ENCODE measurements at places on chromosomes 5 and 9. TPM values are rescaled to one million over a fixed set of nuclear protein-coding genes. Genes with fewer than 3 reads are reported as not detected.

- H3K36me3 ChIP-seq: no peaks in the 10 kb centered on the region
- no peak overlapping the region for H3K4me3 ChIP-seq
- H3K4me1 ChIP-seq: peaks cover 28% of the 10 kb centered on the region
Observed at GRCh38 chr9:134204991-134205578, 40.7 kb upstream of the RNU6ATAC start.

DNA sequence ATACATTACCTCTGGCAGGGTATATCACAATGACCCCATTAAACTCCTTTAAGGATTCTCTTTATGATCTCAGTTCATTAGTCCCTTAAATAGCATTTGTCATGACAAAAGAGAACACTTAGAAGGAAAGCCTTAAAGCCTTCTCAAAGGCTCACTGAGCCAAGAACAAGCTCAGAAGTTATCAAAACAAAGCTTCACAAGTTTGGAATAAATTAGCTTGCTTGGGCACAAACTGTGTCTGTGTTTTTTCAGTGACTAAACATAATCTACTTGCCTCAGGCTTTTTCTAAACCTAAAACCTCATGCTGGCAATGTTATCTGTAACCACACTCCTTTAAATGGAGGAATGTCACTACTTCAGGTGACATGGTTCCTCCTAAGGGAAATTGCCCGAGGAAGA is 1114.9 kb upstream of the C9orf72 start:
- peaks cover 4% of the 10 kb centered on the region for H3K36me3 ChIP-seq
- H3K4me1 ChIP-seq: peaks cover 9% of the 10 kb centered on the region
- peaks cover 4% of the 10 kb centered on the region for H3K27me3 ChIP-seq

DNA sequence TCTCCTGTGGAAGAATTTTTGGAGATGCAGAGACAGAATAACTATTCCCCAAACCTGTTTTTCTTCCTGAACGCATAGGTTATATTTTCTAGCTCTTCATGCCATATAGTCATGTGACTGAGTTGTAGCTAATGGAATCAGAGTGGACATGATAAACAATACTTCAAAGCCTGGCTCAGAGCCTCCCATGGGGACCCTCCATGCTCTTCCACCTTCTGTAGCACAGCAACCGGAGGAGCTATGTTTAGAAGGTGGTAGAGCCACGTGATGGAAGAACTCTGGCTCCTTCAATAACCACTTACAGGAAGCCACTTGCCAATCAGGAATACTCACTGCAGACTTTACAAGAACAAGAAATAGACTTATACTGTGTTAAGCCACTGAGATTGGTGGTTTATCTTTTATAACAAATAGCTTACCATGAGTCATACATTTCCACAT is 39.2 kb downstream of the NADK2 start:
- H3K27ac ChIP-seq: no peak overlapping the region
- peaks cover 24% of the 10 kb centered on the region for H3K36me3 ChIP-seq
- no peaks in the 10 kb centered on the region for H3K27me3 ChIP-seq
- H3K4me3 ChIP-seq: no peak overlapping the region
- H3K4me1 ChIP-seq: no peaks in the 10 kb centered on the region

- no peak overlapping the region for H3K4me3 ChIP-seq
- H3K27ac ChIP-seq: no peak overlapping the region
- H3K36me3 ChIP-seq: no peaks in the 10 kb centered on the region
- no peak for DNase-seq
Observed at GRCh38 chr5:130335117-130335516, 430.9 kb downstream of the CHSY3 start.

GRCh38 chr9:36665387-36665786 is 92.7 kb downstream of the MELK start:
- peak overlapping the region; percentile 3 for H3K27ac ChIP-seq
- no peak for DNase-seq
- H3K36me3 ChIP-seq: peaks cover 13% of the 10 kb centered on the region
- H3K4me3 ChIP-seq: peak overlapping the region; percentile 11
- no peaks in the 10 kb centered on the region for H3K27me3 ChIP-seq
- H3K4me1 ChIP-seq: no peaks in the 10 kb centered on the region

CARD6 gene
- 1.4 TPM for total RNA-seq

GADD45G gene
- 10.9 TPM for total RNA-seq

OGN gene
- not detected for total RNA-seq

FGF10 gene
- total RNA-seq: 1.5 TPM
